Skeletal muscle cell (primary cell): ENCODE measurements at places on chromosomes 12 and 14.

DNA sequence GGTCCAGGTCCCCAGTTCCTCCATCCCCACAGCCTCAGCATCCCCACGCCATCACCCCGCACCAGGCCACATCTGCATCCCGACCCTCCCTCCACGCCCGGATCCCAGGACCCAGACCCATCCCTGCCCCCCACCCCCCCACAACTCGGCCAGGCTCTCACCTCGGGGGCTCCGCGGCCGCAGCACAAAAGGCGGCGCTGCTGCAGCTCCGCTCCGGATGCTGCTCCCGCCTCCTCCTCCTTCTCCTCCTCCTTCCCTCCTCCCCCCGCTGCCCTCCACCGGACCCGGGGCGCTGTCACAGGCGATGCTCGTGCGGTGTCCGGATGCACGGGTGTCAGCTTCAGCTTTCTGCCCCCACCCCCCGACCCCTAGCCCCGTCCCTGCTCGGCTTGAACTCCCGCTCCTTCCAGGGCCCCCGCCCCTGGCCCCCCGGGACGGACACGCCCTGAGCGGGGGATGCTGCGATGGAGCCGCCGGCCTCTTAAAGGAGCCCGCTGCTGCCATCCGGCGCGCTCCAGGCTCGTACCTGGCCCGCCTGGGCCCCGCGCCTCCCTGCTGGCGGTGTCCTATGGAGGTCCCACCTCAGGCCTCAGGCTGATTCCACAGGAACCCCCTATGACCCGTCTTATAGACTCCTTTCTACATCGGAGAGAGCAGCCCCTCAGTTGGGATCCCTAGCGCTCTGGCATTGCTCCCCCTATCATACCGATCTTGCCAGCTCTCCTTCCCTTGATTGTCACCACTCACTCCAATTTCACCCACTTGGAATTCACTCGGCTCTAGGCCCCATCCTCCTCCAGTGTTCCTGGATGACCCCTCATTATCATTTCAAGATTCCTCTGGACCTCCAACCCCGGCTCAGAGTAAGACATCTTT is at the start of gene MAP3K12:
Gene MAP3K12, minus strand, starts transcription at position 193 of the 876 bp plus-strand sequence. CDS start 12,067 bp downstream, outside the sequence.
- no peak for DNase-seq

DNA sequence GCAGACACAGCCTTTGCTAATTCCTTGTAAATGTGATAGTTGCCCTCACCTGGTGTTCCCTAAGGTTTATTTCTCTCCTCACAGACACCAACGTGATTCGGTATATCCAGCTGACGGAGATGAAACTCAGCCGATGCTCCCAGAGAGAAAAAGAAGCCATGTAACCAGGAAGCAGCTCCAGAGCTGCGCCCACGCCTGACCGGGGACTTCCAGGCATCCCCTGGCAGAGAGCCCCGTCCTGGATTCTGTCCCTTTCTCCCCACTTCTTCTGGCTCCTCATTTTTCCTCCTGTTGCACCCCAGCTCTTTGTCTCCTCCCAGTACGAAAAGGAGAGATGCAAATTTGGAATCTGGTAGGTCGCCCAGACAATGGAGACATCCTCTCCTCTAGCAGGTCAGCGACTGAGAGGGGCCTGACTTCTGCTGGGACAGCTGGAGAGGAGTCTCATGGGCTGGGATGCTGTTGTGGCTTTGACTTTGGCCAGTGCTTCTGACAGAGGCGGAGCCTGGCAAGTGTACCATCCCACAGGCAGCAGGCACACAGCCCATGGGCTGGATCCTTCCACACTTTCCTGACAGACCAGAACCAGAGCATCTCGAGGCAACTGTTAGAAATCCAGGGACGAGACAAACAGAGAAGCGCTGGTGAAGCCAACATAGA is 29.4 kb downstream of the TTC9 start:
- DNase-seq: no peak

- DNase-seq: no peak
These were observed 35.7 kb downstream of the IQSEC3 start for GRCh38 chr12:101969-102878.

GRCh38 chr12:109461846-109462756 is 15.0 kb downstream of the KCTD10 start:
- DNase-seq: peak; percentile 90
